ENCODE measurements at places on chromosomes 6 and 20.
A peak's percentile ranks its signal among the peaks of the same experiment; 100 is the strongest.

- DNase-seq = no peak
These were observed 94.1 kb downstream of the HIVEP2 start for GRCh38 chr6:142850679-142851423.

DNA sequence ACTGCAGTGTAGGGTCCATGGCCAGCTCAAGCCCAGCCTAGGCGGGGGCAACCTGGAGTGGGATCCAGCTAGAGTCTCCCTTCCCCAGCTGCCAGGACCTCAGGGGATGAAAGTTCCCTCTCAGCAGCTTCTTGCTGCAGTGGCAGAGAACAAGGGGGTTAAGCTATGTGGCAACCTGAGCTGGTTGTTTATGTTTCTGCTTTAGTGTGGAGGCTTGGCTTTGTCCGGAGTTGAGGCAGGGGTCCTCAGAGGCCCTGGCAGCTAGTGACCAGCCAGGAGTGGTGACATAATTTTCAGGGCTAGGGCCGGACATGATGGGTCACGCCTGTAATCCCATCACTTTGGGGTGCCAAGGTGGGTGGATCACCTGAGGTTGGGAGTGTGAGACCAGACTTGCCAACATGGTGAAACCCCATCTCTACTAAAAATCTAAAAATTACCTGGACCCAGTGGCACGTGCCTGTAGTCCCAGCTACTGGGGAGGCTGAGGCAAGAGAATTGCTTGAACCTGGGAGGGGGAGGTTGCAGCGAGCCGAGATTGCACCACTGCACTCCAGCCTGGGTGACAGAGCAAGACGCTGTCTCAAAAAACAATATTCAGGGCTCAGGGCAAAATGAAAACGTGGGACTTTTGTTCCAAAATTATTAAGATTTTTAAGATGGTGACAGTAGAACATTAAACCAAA, 8.5 kb upstream of the PCIF1 start:
- no peak for DNase-seq

DNA sequence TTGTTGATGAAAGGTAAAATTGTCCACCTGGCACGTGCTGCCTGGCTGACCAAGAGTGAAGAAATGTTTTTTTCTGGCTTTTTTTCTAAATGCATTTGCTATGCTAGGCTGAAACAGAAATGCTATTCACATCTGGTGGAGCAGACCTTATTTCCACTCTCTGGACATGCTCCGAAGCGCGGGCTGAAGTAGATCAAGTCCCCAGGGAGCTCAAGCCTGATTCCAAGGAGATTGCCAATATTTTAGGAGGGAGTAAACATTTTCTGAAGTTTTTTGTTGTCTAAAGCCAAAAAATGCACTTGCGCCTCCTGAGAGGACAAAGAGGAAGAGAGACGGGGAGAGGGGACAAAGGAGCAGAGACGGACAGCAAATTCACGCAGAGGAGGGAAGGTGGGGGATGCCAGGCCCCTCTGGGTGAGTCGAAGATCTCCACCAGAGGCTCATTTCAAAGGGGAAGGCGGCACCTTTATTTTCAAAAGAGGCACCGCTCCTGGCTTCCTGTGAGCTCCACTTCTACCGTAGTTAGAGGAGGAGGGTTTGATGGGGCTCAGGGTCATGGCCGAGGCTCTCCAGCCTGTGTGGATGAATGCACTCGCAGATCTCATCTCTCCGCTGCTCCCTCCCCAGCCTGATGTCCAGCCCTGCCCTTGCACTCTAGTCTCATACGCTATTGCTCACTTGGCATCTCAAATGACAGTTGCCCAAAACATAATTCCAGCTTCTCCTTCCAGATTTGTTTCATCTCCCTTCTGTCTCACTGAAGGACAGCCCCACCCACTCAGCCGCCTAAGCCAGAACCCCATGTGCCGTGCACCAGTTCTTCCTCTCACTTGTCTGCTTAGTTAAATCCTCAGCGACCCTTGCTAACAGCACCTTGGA, 23.1 kb upstream of the SMOC2 start:
- no peak for DNase-seq

DNA sequence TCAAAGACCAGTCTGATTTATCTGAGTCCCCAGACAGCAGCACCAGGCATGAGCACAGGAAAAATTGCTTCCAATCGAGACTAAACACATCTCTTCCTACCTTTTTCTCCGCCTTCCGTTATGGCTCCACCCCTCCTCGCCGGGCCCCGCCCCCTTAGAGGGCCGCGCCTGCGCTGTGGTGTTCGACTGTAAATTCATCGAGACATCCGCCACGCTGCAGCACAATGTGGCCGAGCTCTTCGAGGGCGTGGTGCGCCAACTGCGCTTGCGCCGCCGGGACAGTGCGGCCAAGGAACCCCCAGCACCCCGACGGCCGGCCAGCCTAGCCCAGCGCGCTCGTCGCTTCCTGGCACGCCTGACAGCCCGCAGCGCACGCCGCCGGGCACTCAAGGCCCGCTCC, 8.9 kb downstream of the REM1 start:
- DNase-seq = no peak

DNA sequence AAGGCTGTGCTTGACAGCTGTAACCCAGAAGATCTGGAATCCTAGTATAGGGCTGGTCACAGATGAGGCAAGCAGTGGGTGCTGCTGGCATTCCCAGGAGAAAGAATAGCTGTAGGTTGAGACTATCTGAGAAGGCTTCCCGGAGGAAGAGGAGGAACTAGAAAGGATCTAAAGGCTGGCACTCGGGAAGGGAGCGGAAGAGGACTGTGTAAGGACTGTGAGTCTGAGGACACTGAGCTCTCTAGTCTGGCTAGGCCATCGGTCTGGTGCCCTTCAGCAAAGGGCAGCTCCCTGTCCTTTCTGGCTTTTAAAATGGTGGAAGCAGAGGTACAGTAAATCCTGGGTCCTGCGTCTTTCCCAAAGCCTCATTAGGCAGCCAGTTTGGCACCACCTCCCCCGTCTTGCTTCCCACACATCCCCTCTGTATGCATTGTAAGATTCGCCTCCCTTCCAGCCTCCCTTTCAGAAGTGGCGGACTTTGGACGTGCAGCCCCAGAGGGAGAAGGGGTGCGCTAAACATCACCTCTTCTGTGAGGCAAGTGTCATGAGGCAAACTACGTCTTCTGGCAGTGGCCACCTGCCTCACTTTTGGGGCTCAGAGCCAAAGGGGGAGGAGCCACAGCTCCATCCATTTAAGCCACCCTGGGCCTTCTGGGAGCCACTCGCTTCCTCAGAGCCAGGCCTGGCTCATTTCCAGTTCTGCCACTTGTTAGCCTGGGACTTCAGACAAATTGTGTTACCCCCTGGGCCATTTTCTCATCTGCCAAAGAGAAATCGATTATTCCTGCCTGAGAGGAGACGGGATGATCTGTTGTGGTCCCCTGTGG, 8.6 kb downstream of the SNPH start:
- DNase-seq = no peak

DNA sequence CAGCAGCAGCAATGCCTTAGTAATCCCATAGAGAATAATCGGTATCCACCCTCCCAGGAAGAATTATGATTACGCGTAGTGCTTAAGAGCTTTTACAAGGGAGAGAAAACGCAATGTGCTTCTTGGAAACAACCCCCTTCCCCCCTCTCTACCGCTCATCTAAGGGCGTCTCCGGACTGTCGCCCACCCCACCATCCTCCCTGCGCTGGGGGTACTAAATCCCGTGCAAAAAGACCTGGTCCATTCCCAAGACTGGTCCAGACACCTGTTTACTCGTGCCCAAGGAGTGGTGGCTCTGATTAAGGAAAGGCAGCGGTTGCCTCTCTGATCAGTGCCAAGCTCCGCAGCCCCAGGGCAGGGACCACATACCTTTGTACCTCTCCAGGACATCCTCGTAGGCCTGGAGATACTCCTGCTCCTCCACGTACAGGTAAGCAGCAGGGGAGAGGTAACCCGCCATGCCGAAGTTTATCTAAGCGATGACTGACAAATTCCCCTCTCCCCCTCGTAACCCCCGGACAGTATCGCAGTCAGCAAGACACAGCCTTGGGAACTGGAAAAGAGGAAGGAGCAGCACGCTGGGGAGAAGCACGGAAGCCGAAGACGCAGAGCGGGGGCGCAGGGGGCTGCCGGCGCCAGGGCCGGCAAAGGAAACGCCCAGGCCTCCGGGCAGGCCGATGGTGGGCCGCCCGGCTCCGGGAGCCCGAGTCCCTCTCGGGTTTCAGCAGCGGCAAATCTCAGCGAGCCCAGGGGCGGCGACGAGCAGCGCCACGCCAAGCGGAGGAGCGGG, 112.0 kb upstream of the BEND6 start:
- DNase-seq = peak; percentile 53

GRCh38 chr6:160798625-160799024, 96.6 kb downstream of the PLG start:
- DNase-seq = no peak

DNA sequence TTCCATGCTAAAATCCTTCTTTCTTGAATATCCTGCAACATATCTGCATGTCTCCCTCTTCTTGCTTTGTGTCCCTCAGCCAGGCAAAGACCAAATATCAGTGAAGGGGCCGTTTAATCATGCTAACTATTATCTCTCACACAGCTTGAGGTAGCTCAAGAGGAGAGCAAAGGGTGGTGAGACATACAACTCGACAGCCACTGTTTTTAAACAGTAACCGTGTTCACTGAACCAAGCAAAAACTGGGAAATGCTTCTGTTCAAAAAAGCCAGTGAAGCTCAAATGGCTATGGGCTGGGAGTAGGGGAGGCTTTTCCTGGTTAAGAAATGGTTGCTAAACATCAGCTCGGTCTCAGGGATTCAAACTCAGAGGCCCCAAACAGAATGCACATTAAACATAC, 83.4 kb downstream of the MAP7 start:
- no peak for DNase-seq

DNA sequence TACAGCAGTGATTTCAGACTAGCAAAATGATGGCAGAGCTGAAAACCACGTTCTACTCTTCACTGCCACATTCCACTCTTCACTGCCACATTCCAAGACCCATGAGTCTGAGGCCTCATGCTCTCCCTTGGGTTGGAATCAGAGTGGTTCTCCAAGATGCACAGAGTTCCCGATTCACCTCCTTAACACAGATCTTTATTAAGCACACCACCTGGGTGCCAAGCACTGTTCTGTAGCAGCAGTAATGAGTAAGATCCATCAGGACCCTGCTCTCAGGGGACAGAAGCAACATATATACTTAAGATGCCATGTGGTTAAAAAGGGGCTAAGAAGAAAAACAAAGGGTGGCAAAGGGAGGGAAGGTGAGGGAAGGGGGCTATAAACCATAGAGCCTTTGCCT, 26.9 kb downstream of the TSHZ2 start:
- no peak for DNase-seq

DNA sequence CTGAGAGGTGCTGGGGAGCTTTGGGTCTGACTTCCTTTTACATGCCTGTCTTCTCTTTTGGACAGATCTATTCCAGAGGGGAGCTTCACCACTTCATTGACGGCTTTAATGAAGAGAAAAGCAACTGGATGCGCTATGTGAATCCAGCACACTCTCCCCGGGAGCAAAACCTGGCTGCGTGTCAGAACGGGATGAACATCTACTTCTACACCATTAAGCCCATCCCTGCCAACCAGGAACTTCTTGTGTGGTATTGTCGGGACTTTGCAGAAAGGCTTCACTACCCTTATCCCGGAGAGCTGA, 13.1 kb downstream of the PRDM1 start:
- DNase-seq = no peak

DNA sequence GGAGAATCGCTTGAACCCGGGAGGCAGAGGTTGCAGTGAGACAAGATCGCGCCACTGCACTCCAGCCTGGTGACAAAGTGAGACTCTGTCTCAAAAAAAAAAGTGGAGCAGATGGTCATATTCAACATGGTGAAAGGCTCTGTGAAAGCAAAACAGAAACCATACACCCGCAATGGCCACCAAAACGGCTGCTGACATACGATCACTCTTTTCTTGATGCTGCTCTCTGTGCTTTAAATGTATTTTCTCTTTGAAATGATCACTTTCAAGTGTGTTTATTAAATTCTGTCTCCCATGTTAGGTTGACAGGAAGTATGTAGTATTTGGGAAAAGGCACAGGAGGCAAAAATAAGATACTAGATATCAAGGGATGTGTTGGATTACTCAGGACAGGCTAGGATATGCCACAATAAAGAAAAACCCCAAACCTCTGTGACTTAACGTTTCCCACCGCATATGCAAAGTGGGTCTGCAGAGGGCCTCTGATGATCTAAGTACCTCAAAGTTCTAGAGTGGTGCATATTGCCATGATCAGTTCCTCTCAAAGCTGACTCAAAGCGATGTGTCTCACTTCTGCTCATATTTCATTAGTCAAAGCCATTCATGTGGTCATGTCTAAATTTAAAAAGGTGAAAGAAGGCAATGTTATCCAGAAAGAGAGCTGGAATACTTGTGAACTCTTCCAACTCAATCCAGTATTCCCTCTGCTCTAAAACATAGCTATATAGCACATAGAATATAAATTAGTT, 155.1 kb upstream of the SOX4 start:
- peak; percentile 58 for DNase-seq

- DNase-seq = no peak
These were observed 555.3 kb upstream of the MAP3K7 start for GRCh38 chr6:91142154-91142553.

- no peak for DNase-seq
These were observed 461.3 kb downstream of the GJA1 start for GRCh38 chr6:121896771-121897170.

GRCh38 chr6:12395898-12396297, 105.7 kb downstream of the EDN1 start:
- DNase-seq = no peak
